ENCODE measurements at places on chromosomes 3 and 15.

DNA sequence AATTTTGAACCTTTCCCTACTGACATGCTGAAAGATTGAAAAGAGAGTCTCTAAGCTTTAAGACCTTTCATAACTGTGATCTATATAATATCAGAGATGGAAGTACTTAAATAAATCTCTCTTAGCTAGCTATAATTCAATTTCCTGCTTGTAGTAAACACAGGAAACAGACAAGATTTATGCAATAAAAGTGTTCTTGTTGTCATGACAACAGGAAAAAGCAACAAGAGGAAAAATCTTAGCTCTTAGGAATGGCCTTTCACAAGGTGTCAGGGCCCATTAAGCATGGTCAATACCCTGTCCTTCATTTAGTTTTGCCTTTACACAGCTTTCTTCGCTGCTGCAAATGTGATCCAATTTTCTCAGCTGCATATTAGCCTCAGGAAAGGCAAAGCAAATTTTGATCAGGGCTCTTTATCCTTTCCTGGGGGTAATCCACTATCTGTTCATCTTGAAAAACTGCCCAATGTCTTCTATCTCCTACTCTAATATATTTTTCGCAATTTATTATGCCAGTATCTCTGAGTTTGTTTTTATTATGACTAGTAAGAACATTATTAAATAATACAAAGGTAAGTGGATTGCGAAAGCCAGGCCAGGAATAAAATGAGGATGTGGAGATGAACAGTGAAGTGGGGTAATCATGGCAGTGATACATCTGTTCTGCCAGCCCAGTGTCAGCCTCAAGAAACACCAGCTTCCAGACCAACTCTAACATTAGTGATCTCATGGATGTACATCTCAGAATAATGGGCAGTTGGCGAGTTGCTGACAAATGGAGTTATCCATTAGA lies 28.7 kb downstream of the SIDT1 start:
- no peak for DNase-seq

GRCh38 chr3:141279077-141279967 lies 47.7 kb downstream of the PXYLP1 start:
- DNase-seq, result peak; percentile 38

- DNase-seq, result no peak
Measured at GRCh38 chr3:76698136-76698706, 341.7 kb upstream of the ROBO2 start.

DNA sequence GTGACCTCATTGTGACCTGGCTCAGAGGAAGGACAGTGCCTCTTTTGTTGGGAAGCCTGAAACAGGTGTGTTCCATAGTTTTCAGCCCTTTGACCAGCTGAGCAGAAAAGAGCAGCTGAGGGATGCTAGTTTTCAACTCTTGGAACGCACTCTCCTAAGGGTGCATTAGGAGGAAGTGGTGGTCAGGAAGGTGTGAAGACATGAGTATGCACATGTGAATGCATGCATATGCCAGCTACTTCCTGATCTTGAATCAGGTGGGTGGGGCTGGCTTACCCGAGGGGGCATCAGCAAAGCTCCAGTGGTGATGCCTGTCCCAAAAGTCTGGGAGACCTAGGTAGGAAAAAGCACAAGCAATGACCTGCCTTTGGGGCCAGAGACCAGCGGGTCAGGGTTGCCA lies 23.3 kb upstream of the CEMIP start:
- no peak for DNase-seq

DNA sequence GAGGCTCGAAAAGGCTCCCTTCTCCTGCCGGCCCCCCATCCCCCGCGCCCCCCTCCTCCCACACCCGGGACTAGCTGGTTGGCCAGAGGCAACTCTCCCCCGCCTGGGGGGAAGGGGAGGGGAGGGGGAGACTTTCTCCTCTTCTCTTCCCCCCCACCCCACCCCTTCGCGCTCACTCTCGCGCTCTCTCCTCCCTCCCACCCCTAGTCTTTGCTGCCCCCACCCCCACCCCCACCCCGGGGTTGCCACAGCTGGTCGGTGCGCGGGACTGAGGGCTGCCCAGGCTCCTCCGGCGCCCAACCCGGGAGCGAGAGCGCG lies 710 bp downstream of the MECOM start:
- no peak for DNase-seq
